ENCODE measurements at places on chromosomes 5 and 9.

DNA sequence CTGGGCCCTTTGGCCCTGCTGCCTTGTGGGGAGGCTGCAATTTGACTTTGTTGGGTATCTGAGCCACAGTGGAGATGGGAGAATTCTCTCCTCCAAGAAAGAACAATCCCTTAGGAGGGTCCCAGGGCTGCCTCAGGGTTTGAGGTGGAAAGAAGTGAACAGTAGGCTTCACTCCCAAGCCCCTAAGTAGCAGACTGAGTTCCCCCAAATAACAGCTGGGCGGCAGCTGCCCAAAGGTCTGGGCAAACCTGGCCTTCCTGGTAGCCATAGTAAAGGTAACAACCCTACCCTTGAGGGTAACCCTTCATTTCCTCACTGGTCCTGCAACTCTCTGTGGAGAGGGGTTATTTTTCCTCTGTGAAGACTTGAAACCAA, 746 bp downstream of the RGS3 start:
- DNase-seq, result no peak

DNA sequence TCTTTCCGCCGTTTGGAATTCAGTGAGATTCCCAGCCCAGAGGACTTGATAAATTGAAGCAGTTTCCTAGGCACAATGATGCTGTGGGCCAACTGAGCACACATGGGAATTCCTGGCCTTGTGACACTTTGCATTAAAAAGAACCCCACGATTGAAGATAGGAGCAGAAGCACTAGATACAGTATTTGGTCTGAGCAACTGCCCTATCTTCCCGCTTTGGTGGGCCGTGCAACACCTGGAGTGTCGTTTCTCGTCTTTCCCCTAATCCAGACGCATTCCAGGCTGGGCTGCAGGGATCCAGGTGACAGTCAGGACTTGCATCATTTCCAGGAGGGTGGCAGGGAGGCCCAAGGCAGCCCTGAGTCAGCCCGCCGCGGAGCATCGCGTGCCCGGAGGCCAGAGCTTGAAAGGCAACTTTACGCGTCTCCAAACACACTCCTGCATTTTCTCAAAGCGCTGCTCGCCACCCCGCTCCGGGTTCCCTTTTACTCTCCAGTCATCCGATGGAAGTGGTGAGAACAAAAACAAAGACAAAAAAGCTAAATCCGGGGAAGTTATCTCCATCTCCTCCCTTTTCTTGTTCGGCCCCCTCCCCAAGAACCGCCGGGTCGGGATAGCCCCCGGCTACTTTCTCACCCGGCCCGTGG, 753 bp upstream of the STC2 start:
- no peak for DNase-seq

DNA sequence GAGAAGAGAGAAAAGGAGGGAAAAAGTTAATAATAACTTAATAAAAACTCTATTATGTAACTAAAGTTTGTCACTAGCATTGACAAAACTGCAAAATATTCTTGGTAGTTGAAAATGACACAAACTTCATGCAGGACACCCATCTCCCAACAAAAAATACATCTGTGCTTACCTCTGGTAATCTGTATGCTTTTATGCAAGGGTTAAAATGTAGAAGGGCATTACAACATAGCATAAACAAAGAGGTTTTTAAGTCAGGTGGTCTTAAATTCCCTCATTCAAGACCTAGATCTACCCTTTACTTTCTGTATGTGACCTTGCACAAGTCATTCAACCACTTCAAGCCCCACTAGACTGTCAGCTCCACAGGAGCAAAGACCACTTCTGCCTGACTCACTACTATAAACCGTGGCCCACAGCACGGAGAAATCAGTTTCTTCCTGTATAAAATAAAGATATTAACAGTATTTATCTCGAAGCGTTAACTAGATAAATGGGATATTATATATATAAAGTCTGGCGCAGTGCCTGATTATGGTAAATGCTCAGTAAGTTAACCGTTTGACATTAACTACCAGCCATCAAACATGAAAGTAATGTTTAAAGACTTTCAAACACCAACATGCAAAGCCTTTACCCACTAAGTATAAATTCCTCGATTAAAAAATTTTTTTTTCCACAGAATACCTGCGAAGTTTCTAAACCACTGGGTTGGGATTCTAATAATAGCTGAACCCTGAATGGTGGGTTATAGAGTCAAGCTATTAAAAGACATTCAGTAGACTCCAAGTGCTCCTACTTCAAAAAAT, 2.0 kb downstream of the FBXL17 start:
- no peak for DNase-seq

GRCh38 chr9:131732061-131732526, 7.8 kb downstream of the RAPGEF1 start:
- no peak for DNase-seq

DNA sequence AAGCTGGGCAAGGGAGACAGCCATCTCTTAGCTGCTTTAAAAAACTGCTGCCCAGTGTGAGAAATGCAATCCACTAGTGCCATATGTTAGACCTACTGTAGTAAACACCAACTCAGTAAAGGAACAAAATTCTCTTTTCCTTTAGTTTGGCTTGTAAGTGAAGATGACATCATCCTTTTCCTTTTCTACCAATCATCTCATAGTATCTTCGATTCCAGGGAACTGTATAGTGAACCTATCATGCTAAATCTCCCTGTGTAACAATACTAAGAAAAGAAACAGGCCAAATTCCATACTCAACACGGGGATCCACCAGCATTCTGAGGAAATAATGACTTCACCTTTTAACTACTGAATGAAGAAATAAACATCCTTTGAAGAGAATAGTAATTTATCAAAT, 100.1 kb downstream of the RAPGEF6 start:
- DNase-seq, result no peak

DNA sequence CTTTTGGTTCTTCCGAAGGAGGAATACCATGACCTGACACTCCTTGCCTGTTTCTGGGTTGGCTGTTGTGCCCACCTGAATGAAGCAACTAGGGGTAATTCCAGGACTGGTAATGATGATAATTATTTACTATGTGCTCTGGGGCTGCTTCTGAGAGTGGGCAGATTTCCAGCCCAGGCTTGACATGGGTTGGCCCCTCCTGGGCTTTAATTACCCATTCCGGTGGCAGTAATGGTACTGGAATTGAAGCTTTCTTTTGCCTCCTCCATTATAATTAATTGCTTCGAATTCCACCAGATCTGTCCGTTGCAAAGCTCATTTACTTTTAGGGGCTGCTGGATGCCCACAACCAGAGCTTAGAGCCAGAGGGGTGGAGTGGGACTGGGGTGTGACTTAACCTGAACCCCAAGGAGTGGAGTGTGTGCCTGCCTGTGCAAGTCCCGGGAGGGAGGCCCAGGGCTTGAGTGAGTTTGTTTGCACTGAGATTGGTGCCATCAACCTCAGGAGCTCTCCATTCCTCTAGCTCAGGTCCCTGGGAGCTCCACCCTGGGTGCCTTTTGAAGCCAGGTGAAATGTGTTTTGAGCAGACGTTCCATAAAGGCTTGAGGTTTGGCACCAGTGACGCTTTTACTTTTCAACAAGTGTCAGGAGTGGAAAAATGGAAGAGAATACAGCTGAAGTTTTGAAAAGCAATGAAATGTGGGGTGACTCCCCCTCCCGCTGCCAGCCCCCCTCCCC, 214.6 kb downstream of the PDZD2 start:
- DNase-seq, result no peak
